ENCODE measurements at places on chromosomes 16 and 17.
A peak's percentile ranks its signal among the peaks of the same experiment; 100 is the strongest.

DNA sequence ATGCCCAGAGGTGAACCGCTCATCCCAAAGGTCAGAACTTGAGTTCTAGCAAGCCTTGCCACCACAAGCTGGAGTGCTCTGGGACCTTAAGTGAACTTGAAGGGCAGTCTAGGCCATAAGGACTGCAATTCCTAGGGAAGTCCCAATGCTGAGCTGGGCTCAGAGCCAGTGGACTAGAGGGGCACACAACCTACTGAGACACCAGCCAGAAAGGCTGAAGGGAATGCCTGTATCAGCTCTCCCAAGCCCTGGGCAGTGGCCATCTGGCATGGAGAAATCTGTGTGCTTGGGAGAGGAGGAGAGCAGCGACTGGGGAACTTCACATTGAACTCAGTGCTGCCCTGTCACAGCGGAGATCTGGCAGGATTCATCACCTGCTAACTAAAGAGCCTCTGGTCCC, 201.3 kb downstream of the CEP112 start:
- DNase-seq, result no peak

DNA sequence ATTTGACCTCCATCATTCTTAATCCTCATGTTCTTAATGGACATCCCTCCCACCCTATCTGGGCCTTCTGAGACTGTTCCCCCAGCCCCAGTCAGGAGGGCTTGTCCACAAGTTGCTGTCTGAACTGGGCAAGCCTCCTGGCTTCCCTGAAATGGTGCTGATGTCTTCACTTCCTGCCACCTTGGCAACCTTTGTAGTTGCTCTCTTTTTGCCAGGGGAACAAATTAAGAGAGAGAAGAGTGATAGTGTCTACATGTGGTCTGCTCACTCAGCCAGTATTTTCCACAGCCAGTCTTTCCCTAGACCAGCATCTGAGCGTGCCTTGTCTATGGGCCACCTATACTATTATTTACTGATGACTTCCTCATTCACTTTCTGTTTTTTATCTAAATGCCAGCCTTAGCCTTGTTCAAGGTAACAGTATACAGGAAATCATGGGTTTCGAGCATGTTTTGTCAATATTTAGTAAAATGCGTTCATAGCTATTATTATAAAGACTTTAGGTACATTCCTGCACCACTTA, 710.1 kb downstream of the MAF start:
- no peak for DNase-seq

DNA sequence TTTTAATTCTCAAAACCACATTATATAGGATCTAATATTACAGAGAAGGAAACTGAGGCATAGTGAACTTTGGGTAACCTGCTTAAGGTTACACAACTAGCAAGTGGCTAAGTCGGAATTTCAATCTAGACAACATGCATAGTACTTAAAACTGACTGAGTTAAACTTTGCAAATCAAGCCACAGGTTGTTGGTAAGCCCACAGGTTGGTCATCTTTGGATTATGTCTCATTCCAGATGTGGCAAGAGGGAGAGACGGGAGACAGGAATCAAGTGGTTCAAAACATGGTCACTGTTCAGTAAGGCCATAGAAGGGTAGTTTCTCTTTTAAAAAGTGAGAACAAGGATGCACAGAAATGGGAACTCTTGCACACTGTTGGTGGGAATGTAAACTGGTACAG, 57.1 kb downstream of the MYO1D start:
- DNase-seq, result no peak

GRCh38 chr17:34378664-34379101, 15.7 kb upstream of the CCL1 start:
- no peak for DNase-seq

GRCh38 chr16:24488045-24488444, 51.3 kb upstream of the RBBP6 start:
- no peak for DNase-seq

DNA sequence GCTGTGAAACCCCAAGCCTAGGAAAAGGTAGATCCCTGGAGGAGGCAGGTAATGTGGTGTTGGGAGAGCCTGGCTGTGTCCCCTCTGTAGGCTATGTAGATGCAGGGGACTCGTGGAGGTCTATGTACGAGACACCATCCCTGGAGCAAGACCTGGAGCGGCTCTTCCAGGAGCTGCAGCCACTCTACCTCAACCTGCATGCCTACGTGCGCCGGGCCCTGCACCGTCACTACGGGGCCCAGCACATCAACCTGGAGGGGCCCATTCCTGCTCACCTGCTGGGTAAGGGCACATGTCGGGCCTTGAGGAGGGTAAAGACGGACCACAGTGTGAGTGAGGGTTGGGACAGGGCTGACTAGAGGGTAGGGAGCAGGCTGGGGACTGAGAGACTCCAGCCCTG, 12.0 kb downstream of the ACE start:
- DNase-seq, result no peak

GRCh38 chr17:33381201-33381600, 88.1 kb upstream of the ASIC2 start:
- no peak for DNase-seq

GRCh38 chr17:51120357-51120738, 320 bp downstream of the SPAG9 start:
- peak; percentile 41 for DNase-seq

- DNase-seq, result no peak
Measured at GRCh38 chr16:61721544-61721943, 314.7 kb downstream of the CDH8 start.

GRCh38 chr17:3527896-3528295, 29.7 kb downstream of the TRPV3 start:
- DNase-seq, result no peak

DNA sequence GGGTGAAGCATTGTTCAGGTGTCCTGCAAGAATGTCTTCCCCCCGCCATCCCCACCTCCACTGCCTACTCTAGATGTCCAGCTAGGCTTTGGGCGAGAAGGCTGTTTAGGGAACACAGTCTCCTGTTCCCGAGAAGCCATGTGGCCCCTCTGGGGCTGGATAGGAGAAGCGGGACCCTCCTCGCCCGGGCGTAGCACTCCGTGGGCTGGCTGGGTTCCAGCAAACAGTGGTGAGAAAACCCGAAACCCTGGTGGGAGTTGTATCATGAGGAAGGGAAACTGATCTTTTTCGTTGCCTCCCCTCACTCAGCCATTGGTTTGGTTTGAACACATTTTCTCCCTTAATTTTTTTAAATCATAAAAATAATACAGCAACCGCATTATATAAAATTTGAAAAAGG, 56.6 kb downstream of the IRF8 start:
- no peak for DNase-seq

DNA sequence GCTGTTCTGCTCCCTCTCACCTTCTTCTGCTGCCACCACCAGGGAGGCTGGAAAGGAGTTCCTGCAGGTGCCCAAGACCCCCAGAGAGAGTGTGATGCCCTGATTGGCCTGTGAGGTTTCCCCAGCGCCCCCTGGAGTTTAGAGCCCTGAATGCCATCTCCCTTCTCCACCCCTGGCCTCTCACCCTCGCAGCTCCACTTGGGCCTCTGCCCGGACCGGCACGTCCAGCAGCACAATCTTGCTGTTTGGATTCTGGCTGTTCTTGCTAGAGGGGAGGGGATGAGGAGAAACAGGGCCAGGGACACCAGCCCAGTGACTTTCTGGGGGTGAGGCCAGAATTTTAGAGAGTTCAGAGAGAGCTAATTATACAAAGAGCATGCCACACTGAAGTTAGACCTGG, 12.5 kb upstream of the FAM171A2 start:
- no peak for DNase-seq

GRCh38 chr16:26196310-26196709, 504.6 kb downstream of the HS3ST4 start:
- DNase-seq, result no peak

DNA sequence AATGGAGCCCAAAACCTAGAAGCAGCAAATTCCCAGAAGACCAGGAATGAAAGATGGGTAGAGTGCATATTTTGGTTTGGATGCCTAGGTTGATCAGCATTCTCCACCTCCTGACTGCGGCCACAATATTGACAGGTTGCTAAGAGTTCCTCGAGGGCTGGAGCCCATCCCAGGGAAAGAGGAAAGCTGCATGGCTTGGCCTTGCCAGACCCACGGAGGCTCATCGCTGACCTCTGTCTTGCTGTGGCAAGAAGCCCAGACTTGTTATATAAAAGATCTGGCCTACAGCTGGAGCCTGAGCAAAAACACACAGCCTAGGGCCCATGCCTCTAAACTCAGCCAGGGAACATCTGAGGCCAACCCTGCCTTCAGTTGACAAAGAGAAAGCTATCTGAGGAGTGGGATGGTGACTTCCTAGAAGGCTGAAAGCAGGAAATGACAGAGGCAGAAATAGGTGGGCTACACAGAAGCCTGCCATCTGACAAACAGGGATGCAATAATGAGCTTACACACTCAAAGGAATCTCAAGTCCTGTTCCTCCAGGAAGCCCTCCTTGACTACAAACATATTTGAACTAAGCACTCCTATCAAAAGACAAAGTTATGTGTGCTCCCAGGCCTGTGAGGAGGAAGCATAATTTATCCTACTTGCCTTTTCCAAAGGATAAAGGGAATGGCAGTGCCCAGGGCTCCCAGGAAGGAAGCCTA, 22.5 kb upstream of the SLC35B1 start:
- no peak for DNase-seq

- no peak for DNase-seq
Measured at GRCh38 chr16:12509121-12509520, 294.6 kb downstream of the CPPED1 start.

DNA sequence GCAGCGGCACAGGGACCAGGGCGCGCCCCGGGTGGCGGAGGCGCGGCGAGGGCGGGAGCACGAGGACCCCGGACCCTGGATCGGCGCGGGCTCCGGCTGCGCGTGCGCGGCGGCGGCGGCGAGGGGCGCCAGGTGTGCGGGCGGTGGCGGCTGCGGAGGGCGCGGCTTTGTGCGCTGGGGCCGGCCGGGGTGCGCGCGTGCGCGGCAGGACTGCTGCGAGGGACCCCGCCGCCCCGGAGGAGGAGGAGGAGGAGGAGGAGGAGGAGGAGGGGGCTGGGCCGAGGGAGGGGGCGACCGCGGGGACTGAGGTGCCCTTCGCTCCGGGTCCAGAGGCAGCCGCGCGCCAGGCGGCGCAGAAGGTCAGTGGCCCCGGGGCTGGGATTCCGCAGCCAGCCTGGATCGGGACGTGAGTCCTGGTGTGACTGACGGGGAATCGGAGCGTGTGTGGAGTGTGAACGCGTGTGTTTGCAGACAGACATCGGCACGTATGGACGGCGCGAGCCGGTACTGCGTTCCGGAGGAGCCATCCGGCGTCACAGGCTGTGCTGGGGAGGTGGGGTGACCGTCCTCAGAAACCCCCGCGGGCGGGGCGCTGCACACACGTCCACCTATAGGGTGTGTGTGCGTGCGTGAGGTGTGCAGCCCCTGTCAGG, 19.5 kb upstream of the RAP1GAP2 start:
- DNase-seq, result no peak

GRCh38 chr17:28071891-28072606, 29.6 kb downstream of the NLK start:
- DNase-seq, result no peak

DNA sequence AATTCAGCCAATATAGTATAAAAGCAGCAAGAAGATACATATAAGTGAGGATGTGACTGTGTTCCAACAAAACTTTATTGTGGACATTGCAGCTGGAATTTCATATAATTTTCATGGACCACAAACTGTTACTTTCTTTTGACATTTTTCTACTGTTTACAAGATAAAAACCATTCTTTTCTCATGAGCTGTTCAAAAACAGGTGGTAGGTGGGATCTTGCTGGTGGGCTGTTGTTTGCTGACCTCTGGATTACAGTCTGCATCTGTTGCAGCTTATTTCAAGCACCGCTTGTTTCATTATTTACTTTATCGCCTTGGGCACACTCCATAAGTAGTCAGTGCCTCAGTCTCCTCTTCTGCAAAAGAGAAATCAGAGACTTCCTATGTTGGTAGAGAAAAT, 99.5 kb downstream of the CDH13 start:
- DNase-seq, result no peak

GRCh38 chr16:68100488-68100887, 15.3 kb downstream of the NFATC3 start:
- DNase-seq, result no peak

DNA sequence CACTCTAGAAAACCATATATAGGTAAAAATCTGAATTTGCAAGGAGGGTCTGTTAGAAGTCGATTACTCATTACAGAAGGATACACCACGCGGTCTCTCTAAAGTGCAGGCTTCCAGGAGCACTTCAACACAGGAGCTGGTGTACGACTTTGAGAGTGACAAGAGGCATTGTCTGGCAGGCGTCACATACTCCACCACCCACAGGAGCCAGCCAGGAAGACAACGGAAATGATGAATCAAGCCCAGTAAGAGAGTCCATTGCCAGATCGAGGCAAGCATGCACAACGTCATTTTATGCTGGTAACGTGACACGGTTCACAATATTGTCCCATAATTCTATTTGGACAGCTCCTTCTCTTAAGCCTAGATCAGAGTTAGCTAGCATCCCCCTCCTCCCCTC, 15.0 kb upstream of the CACNG4 start:
- no peak for DNase-seq

DNA sequence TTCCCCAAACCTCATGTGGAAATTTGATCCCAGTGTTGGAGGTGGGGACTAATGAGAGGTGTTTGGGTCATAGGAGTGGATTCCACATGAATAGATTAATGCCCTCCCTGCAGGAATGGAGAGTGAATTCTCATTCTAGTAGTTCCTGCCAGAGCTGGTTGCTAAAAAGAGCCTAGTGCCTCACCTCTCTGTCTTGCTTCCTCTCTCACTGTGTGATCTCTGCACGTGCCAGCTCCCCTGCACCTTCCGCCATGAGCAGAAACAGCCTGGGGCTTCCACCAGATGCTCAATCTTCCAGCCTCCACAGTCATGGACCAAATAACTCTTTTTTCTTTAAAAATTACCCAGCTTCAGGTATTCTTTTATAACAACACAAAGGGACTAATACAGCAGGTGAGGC, 72.9 kb upstream of the CLEC3A start:
- no peak for DNase-seq

- DNase-seq, result no peak
Measured at GRCh38 chr17:38745545-38745944, 2.6 kb downstream of the PCGF2 start.

- no peak for DNase-seq
Measured at GRCh38 chr17:31549121-31549524, 157.6 kb downstream of the RAB11FIP4 start.

- no peak for DNase-seq
Measured at GRCh38 chr17:3845291-3845620, 790 bp downstream of the NCBP3 start.

DNA sequence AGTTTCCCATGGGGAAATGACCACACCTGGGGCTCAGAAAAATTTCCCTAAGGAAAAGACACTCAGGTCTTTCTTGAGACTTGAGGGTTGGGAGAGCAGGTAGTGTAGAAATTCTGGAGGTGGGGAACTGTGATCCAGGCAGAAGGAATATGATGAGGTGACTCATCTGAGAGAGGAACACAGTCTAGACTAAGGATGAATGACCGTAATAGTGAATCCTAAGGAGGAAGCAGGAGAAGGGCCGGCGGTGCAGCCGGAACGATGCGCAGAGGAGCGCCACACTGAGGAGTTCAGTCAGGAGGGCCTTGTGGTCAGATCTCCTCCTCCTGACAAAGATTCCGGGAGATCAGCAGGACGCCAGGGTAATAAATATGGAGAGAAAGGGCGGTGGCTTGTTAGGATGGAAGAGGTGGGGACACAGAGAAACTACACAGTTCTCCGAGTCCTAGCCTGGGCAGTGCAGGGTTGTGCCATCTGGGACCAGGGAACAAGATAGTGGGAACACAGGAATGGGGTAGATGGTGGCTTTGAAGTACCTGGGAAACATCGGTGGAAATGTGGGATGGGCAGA, 135.6 kb downstream of the PARN start:
- DNase-seq, result no peak

- DNase-seq, result no peak
Measured at GRCh38 chr16:85144026-85144915, 32.0 kb upstream of the CIBAR2 start.

GRCh38 chr16:83648347-83648746, 159.4 kb upstream of the HSBP1 start:
- no peak for DNase-seq
